ENCODE measurements at places on chromosomes 4 and X. TPM values are rescaled to one million over a fixed set of nuclear protein-coding genes. Genes with fewer than 3 reads are reported as not detected.

GRCh38 chr4:125975861-125976397 is 661.2 kb downstream of the FAT4 start:
- H3K27ac ChIP-seq: no peak overlapping the region
- H3K4me1 ChIP-seq: no peaks in the 10 kb centered on the region
- no peak overlapping the region for H3K4me3 ChIP-seq
- no peaks in the 10 kb centered on the region for H3K27me3 ChIP-seq
- H3K36me3 ChIP-seq: no peaks in the 10 kb centered on the region
- DNase-seq: no peak

GRCh38 chr4:137180349-137180748 is 351.9 kb downstream of the PCDH18 start:
- DNase-seq: no peak
- no peak overlapping the region for H3K27ac ChIP-seq
- no peaks in the 10 kb centered on the region for H3K4me1 ChIP-seq
- H3K36me3 ChIP-seq: no peaks in the 10 kb centered on the region
- H3K27me3 ChIP-seq: no peaks in the 10 kb centered on the region

DNA sequence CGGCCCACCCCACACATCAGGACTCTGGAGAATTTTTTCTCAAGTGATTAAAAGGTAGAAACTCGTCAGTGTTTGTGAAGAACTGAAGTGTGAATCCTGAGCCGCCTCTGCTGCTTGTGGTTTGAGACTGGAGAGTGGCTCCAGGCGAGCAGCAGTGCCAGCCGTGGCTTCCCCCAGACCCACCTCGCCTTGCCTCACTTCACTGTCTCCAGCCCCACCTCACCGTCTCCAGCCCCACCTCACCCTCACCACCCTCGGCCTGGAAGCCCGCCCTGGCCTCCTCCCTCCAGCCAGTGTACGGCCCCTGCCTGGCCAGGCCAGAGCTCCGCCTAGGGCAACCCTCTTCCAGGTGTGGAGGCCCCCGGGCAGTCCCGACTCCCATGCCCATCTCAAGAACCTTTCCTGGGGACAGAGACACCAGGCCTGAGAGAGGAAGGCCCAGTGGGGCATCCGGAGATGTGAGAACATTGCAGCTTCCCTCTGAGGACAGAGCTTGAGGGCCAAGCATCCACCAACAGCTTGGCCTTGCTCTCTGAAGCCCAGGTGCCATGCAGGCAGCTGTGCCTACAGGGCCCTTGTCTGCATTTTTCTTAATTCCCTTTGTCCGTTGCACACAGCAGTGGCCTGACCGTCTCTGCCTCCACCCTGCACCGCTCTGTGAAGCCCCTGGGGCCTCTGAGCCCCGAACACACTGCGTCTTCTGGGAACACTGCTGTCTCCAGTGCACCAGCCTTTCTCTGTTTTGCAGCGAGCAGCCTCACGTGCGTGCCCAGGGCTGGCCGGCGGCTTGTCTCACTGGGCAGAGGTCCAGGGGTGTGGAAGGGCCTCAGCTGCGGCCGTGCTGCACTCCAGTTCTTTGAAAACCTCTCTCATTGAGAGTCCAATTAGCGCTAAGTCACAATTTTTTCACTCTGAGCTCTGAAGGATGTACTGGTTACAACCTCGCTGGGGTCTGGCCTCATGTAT is 13.8 kb downstream of the SH3BP2 start:
- no peak overlapping the region for H3K27ac ChIP-seq
- no peaks in the 10 kb centered on the region for H3K36me3 ChIP-seq
- H3K4me1 ChIP-seq: no peaks in the 10 kb centered on the region
- no peak for DNase-seq

GRCh38 chr4:128528793-128529553 is 241.4 kb upstream of the PGRMC2 start:
- H3K27me3 ChIP-seq: no peaks in the 10 kb centered on the region
- peak overlapping the region; percentile 47 for H3K27ac ChIP-seq
- H3K4me1 ChIP-seq: peaks cover 2% of the 10 kb centered on the region
- DNase-seq: no peak

Gene GRIA2
- total RNA-seq: 0.54 TPM

DNA sequence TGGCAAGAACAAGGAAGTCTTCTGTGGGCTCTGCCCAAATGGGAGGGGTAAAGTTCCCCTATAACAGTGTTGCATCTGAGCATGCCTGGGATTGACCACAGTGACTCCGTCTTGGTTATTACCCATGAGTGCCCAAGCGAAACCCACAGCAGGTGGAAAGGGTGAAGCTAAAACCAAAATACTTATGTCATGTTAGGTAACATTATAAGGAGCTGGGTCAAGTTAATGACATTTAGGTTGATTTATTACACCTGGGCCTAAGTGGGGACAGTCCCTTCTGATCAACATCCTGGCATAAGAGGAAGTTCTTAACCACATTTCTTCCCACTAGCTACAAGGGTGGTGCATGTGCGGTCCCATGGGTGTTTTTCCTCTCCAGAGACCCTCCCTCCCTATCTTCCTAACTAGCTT is 1.3 kb upstream of the ZNF732 start:
- no peaks in the 10 kb centered on the region for H3K27me3 ChIP-seq
- no peak overlapping the region for H3K4me3 ChIP-seq
- DNase-seq: no peak
- no peaks in the 10 kb centered on the region for H3K4me1 ChIP-seq
- H3K27ac ChIP-seq: no peak overlapping the region

GRCh38 chr4:165328101-165328425 is 594 bp downstream of the MSMO1 start:
- H3K4me3 ChIP-seq: peak overlapping the region; percentile 98
- H3K27me3 ChIP-seq: no peaks in the 10 kb centered on the region
- DNase-seq: no peak
- peak overlapping the region; percentile 78 for H3K27ac ChIP-seq
- peaks cover 10% of the 10 kb centered on the region for H3K4me1 ChIP-seq

DNA sequence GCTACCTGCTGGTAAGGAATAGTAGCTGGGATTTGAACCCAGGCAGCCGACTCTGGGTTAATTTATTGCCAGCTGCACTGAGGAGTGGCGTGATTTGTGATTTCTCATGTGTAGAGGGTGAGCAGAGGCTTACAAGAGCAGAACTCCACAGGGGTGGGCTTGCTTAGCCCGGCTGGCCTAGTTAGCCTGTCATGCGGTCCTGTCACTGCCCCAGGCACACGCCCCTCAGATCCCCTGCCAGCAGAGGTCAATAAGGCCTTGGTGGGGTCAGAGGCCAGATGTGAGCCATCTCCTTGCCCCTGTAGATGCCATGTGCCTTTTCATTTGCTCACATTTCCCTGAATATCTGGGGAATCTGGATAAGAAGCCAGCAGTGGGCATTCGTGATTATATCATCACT is 13.4 kb downstream of the NSDHL start:
- H3K27ac ChIP-seq: no peak overlapping the region
- H3K4me1 ChIP-seq: no peaks in the 10 kb centered on the region
- no peaks in the 10 kb centered on the region for H3K36me3 ChIP-seq
- no peak overlapping the region for H3K4me3 ChIP-seq

- H3K36me3 ChIP-seq: peaks cover 3% of the 10 kb centered on the region
- H3K27ac ChIP-seq: no peak overlapping the region
Measured at GRCh38 chr4:39295784-39296183, 70.4 kb downstream of the RFC1 start.

- H3K4me1 ChIP-seq: no peaks in the 10 kb centered on the region
- H3K4me3 ChIP-seq: no peak overlapping the region
- no peaks in the 10 kb centered on the region for H3K27me3 ChIP-seq
Measured at GRCh38 chr4:11497972-11498371, 69.3 kb upstream of the HS3ST1 start.

DNA sequence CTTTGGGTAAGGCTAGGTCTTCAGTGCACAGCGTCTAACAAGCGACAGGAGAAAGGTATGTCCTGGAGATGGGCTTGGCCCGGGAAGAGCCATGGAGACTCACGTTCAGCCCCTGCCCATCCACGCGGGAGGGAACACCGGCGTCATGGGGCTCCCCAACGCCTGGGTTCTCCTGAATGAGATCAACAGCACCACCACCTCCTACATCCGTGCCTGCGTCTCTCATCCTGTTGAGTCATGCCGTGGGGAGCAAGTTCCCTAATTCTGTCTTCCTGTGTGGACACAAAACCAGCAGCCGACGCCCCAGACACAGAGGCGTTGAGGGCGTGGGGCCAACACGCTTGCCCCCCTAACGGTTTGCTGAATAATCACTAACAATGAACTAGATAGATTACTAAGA is 20.1 kb upstream of the IL3RA start:
- no peaks in the 10 kb centered on the region for H3K36me3 ChIP-seq
- H3K27me3 ChIP-seq: no peaks in the 10 kb centered on the region
- H3K4me3 ChIP-seq: no peak overlapping the region
- no peak overlapping the region for H3K27ac ChIP-seq

GRCh38 chr4:112523764-112524505 is 8.0 kb upstream of the NEUROG2 start:
- H3K4me3 ChIP-seq: no peak overlapping the region
- DNase-seq: peak; percentile 81
- no peaks in the 10 kb centered on the region for H3K4me1 ChIP-seq
- H3K27ac ChIP-seq: no peak overlapping the region
- peaks cover 49% of the 10 kb centered on the region for H3K27me3 ChIP-seq

Gene SLC6A14
- not detected for total RNA-seq

Gene CNKSR2
- 1.6 TPM for total RNA-seq
